ENCODE measurements at places on chromosomes 4 and X.

GRCh38 chr4:124633285-124633941, 79.1 kb downstream of the ANKRD50 start:
- no peak for DNase-seq

- no peak for DNase-seq
Observed at GRCh38 chr4:186698028-186698427, 25.6 kb downstream of the FAT1 start.

GRCh38 chr4:128379860-128380259, 92.2 kb upstream of the PGRMC2 start:
- no peak for DNase-seq

DNA sequence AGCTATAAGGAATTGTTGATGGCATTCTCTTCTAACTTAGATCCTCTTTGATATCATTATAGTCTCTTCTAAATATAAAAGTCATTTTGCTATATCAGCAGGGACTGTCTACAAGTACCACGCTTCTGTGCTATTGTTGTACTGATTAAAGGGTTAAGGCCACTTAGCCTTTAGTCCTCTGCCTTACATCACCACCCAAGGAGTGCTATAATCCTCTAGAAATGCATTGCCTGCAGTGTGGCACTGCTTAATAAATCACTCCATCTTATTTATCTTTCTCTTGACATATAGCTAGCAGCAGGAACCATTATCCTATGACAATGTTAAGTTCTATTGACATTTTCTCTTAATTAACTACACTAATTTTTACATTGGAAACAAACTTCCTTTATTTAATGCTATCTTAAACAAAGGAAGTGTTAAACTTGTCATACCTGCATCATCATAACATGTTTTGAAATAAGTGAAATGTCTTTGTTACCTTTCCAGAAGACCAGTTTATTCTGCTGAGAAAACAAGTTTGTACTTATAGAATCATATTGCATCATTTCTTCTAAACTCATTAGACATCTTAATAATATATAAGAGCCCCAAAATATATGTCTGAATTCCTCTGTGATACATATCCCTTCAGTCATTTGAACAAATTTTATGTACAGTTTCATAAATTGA, 360.9 kb upstream of the ATOH1 start:
- DNase-seq, result no peak

- DNase-seq, result no peak
Observed at GRCh38 chrX:131617182-131617581, 73.3 kb downstream of the OR13H1 start.

DNA sequence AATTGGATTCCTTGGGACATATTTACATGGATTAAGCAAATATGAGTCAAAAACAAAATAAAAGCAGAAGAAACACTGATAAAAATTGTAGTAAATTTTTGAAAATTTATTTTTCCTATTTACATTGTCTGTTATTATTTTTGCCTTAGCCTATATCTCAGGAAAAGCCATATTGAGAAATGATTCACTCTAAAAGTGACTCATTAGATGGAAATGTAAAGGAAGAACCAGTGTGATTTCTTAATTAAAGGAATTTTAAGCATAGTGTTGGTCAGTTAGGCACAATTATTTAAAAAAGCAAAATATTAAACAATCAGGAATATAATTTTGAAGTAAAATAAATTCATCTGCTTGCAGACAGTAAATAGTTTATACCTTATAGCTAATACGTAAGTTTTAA, 167.4 kb upstream of the NAP1L5 start:
- no peak for DNase-seq

DNA sequence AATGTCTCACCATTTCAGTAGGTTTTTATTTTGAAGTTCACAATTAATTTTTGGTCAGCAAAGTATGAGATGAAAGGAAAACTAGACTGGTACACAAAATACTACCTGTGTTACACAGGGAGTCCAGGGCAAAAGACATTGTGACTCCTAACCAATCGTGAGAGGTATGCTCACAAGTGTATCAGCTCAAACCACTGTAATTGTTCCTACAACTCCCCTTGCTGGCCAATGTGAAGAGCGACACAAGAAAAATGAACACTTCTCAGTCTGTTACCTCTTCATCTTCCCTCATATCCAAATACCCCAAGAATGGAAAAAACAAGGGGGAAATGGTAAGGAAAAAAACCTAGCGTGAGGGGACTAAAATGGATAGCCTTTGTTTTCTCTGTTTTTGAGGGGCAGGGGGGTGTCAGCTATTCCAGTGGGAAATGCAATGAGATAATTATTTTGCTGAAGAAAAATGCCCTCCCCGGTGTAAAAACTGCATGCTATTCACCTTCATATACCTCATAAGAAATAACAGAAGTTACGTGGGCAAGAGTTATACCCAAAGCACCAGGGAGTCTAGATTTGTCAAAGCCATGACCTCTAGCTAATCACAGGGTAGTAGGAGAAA, 30.6 kb upstream of the NSUN7 start:
- DNase-seq, result no peak

DNA sequence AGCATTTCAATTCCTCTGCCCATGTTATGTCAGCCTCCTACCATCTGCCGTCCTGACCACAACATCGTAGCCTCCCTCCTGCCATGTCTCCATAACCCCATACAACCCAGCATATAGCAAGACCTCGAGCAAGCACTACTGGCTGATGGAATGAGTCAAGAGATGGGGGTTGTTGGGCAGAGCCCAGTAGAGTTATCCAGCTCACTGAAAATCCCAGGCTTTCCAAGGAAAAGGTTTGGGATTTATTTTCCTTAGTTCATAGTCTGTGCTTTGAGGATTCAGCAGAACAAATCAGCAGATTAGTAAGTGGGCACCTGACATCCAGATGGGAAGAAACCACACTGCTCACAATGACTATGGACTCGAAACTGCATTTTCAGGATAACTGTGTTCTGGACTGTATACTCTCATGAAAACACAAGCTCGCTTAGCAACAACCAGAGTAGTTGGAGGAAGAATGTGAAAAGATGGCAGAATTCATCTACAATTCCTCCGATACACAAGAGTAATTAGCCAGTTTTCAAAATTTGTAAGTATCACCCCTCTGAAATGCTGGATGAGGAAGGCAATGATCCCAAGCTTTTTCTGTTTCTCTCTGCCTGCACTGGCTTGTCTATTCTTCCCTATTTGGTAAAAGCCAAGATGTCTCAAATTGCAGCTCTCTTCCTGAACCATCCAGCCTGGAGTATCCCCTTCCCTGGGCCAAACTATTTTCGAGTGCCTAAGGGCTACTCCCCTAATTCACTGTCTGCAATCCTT, 186.2 kb upstream of the TBL1X start:
- no peak for DNase-seq

GRCh38 chr4:24091639-24092233, 201.9 kb upstream of the PPARGC1A start:
- DNase-seq, result no peak

GRCh38 chr4:88320780-88321373, 36.5 kb upstream of the PPM1K start:
- DNase-seq, result no peak

DNA sequence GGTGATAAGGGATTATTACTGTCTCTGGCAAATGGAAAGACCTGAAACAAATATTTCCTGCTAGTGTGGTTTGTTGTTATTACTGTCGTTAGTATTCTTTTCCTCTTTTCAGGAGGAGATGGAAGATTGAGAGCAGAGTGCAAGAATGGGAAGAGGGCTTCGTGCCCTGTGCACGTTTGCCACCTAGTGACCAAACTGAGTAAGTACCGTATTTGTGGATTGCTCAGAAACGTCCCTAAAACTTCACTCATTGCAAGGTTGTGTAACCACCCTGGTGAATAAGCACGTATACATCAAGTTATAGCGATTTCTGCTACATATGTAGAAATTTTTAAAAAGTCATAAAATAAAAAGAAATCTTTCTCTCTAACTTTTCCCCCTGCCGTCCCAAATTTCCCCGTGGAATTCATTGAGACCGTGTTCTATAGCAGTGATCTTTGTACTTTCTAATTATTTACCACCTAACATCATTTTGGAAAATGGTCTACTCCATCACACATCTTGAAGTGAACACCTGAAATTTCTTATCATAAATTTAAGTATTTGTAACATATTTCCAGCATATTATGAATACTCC, 24.3 kb downstream of the LINC00632 start:
- no peak for DNase-seq

DNA sequence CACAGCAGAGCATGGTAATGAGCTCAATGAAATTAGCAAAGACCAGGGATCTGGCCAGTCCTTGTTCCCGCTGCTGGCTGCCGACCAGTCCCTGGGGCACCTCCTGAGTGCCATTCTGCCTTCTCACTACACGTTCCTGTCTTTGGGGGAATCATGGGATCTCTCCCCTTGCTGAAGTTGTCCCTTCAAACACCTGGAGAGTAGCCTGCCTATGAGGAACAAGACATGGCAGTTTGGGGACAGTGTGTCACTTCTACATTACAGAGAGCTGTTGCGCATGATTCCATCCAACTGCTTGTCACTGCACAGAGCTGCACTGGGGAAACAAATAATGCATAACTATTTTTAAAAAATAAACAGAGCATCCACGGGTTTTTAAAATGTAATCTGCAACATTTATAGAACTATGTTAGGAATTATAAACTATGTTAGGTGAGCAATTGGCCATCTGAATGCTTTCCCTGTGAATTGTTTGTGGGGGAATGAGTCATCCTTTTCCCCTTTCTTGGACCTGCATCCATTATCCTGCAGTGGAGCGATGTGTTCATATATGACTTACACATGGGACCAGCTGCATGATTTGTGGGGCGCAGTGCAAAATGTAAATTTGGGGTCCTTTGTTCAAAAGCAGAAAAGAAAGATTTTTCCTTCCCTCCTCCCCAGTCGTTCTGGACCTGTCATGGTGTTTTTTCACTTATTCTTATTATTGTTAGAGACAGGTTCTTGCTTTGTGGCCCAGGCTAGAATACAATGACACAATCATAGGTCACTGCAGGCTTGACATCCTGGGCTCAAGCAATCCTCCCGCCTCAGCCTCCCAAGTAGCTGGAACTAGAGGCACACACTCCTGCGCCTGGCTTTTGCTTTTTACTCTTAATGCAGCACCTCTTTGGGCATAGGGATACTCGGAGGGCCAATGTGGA, 115.0 kb upstream of the TBL1X start:
- no peak for DNase-seq

DNA sequence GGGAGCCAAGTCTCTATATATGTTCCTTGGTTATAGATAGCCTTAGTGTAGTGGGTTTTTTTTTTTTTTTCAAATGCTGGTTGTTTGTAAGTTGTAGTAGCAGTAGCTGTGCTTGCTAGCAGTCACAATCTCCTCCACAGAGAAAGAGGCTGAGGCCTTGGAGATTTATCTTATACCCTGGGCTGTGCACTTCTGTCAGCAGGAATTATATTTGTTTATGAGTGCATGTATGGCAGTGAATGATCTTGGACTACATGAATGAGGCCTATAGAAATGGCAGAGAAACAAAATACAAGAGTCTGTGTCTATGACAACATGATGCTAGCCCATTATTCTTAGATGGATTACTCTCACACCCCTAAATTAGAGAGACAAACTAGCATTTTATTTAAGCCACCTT, 1674.2 kb upstream of the ADGRL3 start:
- DNase-seq, result no peak

GRCh38 chr4:164959896-164960295, 17.6 kb downstream of the TRIM61 start:
- no peak for DNase-seq
